ENCODE measurements at places on chromosomes 5 and 9.

- no peak for DNase-seq
These were observed 47.3 kb downstream of the ANKRD55 start for GRCh38 chr5:56185768-56186311.

GRCh38 chr5:20959347-20959746, 971.3 kb upstream of the CDH18 start:
- no peak for DNase-seq

- DNase-seq, result no peak
These were observed 101.5 kb upstream of the BOD1 start for GRCh38 chr5:173717959-173718358.

DNA sequence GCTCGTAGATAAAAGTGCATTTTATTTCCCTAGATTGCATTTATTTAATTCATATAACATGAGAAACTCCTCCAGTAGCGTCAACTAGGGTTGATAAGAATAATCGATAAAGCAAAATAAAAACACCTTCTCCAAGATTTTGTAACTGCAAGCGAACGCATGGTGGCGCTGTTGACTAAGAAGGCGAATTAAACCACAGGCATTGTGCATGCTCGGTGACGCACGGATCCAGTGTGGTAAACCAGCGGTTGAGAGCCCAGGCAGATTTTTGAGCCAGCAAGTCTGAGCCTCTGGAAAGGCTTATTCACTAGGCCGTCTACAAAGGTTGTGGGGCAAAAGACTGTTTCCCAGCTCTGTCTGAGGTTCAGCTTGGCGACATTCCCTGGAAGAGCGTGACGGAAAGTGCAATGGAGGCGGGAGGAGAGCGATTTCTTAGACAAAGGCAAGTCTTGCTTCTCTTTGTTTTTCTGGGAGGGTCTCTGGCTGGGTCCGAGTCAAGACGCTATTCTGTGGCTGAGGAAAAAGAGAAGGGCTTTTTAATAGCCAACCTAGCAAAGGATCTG, at the start of gene PCDHB3:
Gene PCDHB3 (plus strand): TSS at position 231 of the 563 bp plus-strand sequence. CDS start 177 bp downstream, at position 408.
- no peak for DNase-seq

DNA sequence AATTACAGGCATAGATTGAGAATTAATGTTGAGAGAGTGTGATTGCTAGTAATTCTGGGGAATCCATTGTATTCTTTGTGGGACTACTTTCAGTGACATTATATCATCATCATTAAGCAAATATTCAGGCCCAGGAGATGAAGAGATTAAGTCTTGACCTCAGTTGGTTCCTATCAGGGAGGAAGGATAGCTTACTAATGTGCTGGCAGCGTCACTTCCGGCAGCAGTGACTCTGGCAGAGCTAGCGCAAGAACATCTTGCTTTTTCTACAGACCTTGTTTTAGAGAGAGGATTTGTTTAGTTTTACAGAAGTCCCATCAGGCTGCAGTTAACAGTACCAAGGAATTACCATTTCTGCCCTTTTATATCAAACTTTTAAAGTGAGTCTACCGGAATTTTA, 20.3 kb downstream of the OSTF1 start:
- DNase-seq, result no peak

GRCh38 chr5:24492229-24492628, 152.5 kb downstream of the CDH10 start:
- DNase-seq, result no peak

DNA sequence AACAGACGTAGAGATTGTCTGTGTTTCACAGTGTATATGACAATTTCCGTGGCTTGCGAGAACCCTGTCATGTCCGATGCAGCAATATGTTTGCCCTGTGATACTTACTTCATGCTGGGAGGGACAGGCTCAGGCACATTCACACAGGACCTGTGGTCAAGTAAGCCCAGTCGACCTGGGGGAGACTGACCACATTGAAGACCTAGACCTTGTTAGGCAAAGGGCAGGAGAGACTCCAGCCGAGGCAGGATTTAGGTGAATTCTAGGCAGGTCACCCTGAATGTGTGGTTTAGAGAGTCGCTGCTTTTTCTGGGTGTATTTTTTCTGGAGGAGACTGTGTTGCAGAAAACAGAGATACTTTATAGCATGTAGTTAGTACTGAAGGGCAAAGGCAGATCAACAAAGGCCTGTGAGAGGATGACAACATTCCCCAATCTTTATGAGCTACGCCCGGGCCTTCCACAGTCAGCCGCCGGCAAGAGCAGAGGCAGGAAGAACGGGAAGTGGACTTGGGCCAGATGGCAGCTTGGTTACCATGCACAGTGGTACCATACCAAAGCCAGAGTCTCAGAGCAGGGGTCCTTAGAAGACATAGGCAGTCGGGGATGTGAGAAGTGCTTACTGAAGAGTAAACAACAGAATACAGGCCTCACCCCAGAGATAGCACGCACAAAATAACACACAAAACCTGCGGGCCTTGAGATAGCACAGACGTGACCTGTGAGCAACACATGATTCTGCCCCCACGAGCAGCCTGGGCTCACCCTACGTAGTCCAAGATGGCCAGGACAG, 220.7 kb downstream of the CACNA1B start:
- DNase-seq, result no peak

Measured in activated T-cell treated with anti-CD3 and anti-CD28 coated beads for 1 hour (primary cell).